MCF 10A (cell line): ENCODE measurements at places on chromosomes 6 and 20. TPM values are rescaled to one million over a fixed set of nuclear protein-coding genes. Genes with fewer than 3 reads are reported as not detected.

LPA gene
- total RNA-seq: not detected in 2 replicates

ZGPAT gene
- total RNA-seq: 19.5 and 22.2 TPM in 2 replicates

BRPF3 gene
- 19.4 and 21.1 TPM in 2 replicates for total RNA-seq

FAM162B gene
- not detected in 2 replicates for total RNA-seq

PCSK2 gene
- total RNA-seq: not detected in 2 replicates

FOXO3 gene
- 51.9 and 53.0 TPM in 2 replicates for total RNA-seq

CASS4 gene
- not detected in 2 replicates for total RNA-seq

OPN5 gene
- total RNA-seq: not detected in 2 replicates

C20orf202 gene
- total RNA-seq: not detected in 2 replicates

SIRPB1 gene
- total RNA-seq: 1.4 and 2.4 TPM in 2 replicates

TBXT gene
- total RNA-seq: not detected in 2 replicates

BFSP1 gene
- total RNA-seq: 3.5 and 3.9 TPM in 2 replicates

ACTL10 gene
- 1.7 and 3.2 TPM in 2 replicates for total RNA-seq

PI3 gene
- 1.0 and 2.8 TPM in 2 replicates for total RNA-seq

PSORS1C2 gene
- total RNA-seq: not detected in 2 replicates

SYCP2L gene
- total RNA-seq: not detected in 2 replicates

- no peak overlapping the region for H3K4me3 ChIP-seq
- no peaks in the 10 kb centered on the region for H3K27me3 ChIP-seq
- no peaks in the 10 kb centered on the region for H3K36me3 ChIP-seq
- peaks cover 20% of the 10 kb centered on the region for H3K4me1 ChIP-seq
- no peak for DNase-seq
These were observed 27.7 kb downstream of the HIVEP1 start for GRCh38 chr6:12039540-12040459.

- H3K27me3 ChIP-seq: no peaks in the 10 kb centered on the region
- peaks cover 6% of the 10 kb centered on the region for H3K36me3 ChIP-seq
- peak overlapping the region; percentile 100 for H3K4me3 ChIP-seq
- H3K27ac ChIP-seq: peak overlapping the region; percentile 99
- peaks cover 43% of the 10 kb centered on the region for H3K4me1 ChIP-seq
- DNase-seq: peak; percentile 71
These were observed 828 bp downstream of the ASCC3 start for GRCh38 chr6:100880149-100880852.

- H3K27me3 ChIP-seq: no peaks in the 10 kb centered on the region
- H3K4me1 ChIP-seq: no peaks in the 10 kb centered on the region
- H3K36me3 ChIP-seq: no peaks in the 10 kb centered on the region
- H3K27ac ChIP-seq: no peak overlapping the region
These were observed 57.7 kb downstream of the FAM229B start for GRCh38 chr6:112145080-112145573.

GRCh38 chr6:15145821-15146220 is 100.0 kb upstream of the JARID2 start:
- H3K4me1 ChIP-seq: peaks cover 12% of the 10 kb centered on the region
- H3K36me3 ChIP-seq: no peaks in the 10 kb centered on the region
- H3K27ac ChIP-seq: no peak overlapping the region
- no peak overlapping the region for H3K4me3 ChIP-seq
- no peak for DNase-seq
- H3K27me3 ChIP-seq: no peaks in the 10 kb centered on the region

DNA sequence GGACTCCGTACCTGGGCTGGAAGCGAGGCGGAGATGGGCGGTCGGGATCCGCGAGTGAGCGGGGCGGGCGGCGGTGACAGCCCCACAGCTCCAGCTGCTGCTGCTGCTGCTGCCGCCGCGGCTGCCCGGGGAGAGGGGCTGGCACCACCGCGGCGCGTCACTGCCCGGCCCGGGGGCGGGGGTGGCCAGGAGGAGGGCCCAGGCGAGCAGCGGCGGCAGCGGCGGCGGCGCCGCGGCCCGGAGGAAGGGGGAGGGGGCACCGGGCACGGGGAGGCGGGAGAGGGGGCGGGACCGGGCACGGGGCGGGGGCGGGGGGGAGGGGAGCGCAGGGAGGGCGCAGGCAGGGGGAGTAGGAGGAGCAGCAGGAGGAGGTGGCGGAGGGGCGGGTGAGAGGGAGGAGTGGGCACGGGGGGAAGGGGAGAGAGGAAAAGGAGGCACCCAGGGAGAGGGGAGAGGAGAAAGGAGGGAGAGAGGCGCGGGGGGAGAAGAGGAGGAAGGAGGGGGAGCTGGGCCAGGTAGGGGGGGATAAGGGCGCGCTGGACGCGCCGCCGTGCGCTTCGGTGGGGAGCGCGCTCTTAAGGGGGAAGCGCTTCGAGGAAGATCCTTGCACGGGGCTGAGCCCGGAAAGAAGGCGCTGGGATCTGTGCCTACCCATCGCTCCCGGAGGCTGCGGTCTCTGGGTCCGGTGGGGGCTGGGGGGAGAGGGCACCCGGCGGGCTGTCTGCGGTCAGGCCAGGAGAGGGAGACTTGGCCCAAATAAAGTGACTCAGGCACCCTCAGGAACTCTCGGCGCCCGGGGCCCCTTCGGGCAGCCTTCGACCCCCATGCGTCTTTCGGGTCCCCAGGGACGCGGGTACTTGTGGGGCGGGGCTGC is 101.5 kb downstream of the NOL4L start:
- H3K4me3 ChIP-seq: peak overlapping the region; percentile 75
- H3K4me1 ChIP-seq: peaks cover 8% of the 10 kb centered on the region
- H3K36me3 ChIP-seq: no peaks in the 10 kb centered on the region
- peaks cover 30% of the 10 kb centered on the region for H3K27me3 ChIP-seq
- DNase-seq: peak; percentile 63

- DNase-seq: no peak
- no peak overlapping the region for H3K27ac ChIP-seq
- H3K4me3 ChIP-seq: no peak overlapping the region
These were observed 545.0 kb upstream of the EPHA7 start for GRCh38 chr6:93964321-93964720.

GRCh38 chr6:118507636-118508035 is 40.5 kb upstream of the PLN start:
- no peak overlapping the region for H3K4me3 ChIP-seq
- no peaks in the 10 kb centered on the region for H3K36me3 ChIP-seq
- H3K27ac ChIP-seq: no peak overlapping the region
- DNase-seq: no peak
- H3K4me1 ChIP-seq: no peaks in the 10 kb centered on the region
- H3K27me3 ChIP-seq: no peaks in the 10 kb centered on the region

GRCh38 chr6:28635547-28636158 is 110.0 kb downstream of the GPX5 start:
- no peaks in the 10 kb centered on the region for H3K36me3 ChIP-seq
- H3K27me3 ChIP-seq: no peaks in the 10 kb centered on the region
- H3K27ac ChIP-seq: no peak overlapping the region
- DNase-seq: no peak

DNA sequence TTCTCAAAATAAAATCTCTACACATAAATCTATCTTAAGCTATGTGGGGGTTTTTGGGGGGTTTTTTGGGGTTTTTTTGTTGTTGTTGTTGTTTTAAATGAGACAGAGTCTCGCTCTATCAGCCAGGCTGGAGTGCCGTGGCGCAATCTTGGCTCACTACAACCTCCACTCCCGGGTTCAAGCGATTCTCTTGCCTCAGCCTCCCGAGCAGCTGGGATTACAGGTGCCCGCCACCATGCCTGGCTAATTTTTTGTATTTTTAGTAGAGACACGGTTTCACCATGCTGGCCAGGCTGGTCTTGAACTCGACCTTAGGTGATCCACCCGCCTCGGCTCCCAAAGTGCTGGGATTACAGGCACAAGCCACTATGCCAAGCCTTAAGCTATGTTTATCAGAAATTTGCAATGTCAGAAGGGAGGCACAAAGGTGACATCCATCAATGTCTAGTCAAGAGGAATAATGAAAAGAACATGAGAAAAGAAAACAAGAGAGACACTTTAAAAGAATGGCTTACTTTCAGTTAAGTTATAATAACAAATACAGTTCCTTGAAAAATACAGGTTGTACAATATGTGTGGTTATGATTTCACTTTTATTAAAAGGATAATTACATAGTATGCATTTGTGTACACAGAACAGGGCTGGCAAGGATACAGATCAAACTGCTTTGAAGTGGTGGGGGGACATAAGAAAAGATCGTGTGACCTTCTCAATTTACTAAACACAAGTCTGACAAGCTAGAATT is 28.6 kb downstream of the SLC23A2 start:
- H3K27ac ChIP-seq: no peak overlapping the region
- H3K36me3 ChIP-seq: peaks cover 24% of the 10 kb centered on the region
- no peaks in the 10 kb centered on the region for H3K27me3 ChIP-seq
- no peaks in the 10 kb centered on the region for H3K4me1 ChIP-seq
- no peak overlapping the region for H3K4me3 ChIP-seq

- no peaks in the 10 kb centered on the region for H3K36me3 ChIP-seq
- H3K27ac ChIP-seq: peak overlapping the region; percentile 76
- H3K27me3 ChIP-seq: no peaks in the 10 kb centered on the region
- peak; percentile 17 for DNase-seq
These were observed 169.7 kb downstream of the HAO1 start for GRCh38 chr20:7770578-7770977.

DNA sequence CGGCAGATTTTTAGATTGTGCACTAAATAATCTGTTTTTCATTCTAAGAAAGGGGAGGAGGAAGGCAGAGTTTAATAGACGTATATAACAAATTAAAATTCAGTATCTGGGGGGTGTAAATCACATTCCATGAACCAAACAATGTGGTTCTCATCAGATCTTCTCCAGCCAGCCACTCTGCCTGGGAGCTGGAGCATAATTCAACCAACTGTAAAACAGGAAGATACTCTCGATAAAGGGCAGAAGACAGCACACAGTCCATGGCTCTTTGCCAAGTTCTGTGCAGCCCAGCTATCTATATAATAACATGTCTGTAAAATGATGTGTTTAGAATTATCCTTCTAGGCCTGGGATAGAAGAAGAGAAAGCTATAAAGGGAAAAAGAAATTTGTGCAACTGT is 289.9 kb upstream of the ZFP64 start:
- H3K27me3 ChIP-seq: peaks cover 10% of the 10 kb centered on the region
- H3K27ac ChIP-seq: no peak overlapping the region
- H3K36me3 ChIP-seq: no peaks in the 10 kb centered on the region
- no peaks in the 10 kb centered on the region for H3K4me1 ChIP-seq
- no peak for DNase-seq

DNA sequence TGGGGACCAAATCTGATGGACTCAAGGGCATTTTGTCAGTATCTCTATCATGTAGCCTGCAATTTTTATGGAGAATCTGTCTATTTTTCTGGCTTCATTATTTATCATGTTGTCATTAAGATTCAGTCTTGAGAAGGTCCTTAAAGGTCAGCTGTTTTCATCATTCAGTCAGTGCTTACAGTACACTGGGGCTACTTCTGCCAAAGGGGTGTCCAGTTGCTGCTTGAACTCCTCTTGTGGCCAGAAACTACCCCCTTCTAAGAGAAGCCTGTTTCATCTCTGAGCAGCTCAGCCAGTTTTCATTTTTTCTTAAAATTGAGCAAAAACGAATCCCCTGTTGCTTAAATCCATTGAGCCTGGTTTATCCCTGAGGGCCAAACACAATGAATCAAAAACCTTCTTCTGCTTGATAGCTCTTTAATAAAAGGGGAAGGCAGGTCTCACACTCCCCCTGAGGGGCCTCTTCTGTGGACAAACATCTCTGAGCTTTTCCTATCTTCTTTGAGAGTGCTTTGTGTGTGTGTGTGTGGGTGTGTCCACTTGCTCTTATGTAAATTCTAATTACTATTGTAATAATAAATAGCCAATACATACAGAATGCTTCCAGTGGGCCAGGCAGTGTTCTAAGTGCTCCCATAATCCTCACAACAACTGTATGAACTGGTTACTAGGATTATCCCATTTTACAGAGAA is 172.2 kb downstream of the PLCB1 start:
- H3K27me3 ChIP-seq: no peaks in the 10 kb centered on the region
- no peak overlapping the region for H3K27ac ChIP-seq
- H3K4me3 ChIP-seq: no peak overlapping the region
- no peaks in the 10 kb centered on the region for H3K4me1 ChIP-seq
- H3K36me3 ChIP-seq: no peaks in the 10 kb centered on the region

GRCh38 chr20:48708630-48709029 is 119.2 kb downstream of the PREX1 start:
- H3K27ac ChIP-seq: no peak overlapping the region
- H3K27me3 ChIP-seq: no peaks in the 10 kb centered on the region
- no peaks in the 10 kb centered on the region for H3K36me3 ChIP-seq
- no peaks in the 10 kb centered on the region for H3K4me1 ChIP-seq
- DNase-seq: no peak
- no peak overlapping the region for H3K4me3 ChIP-seq

DNA sequence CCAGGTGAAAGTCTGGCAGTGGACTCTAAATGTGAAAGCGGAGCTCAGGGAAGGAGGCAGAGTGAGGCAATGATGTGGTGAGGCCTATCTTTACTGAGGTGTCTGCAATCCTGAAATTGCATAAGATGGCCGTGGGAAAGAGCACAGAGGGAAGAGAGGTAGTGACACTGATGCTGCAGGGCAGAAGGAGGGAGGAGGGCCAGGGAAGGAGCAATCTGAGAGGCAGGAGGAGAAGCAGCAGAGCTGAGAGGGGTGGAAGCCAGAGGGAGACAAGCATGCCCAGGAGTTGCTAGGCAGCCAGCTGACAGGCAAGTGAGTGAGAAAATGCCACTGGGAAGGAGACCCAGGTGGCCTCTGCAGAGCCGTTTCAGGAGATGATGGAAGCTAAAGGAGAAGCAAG is 97.4 kb upstream of the CNR1 start:
- no peak overlapping the region for H3K4me3 ChIP-seq
- H3K27ac ChIP-seq: peak overlapping the region; percentile 0
- DNase-seq: peak; percentile 76
- no peaks in the 10 kb centered on the region for H3K36me3 ChIP-seq
- peaks cover 14% of the 10 kb centered on the region for H3K4me1 ChIP-seq

GRCh38 chr6:139635401-139636130 is 261.1 kb upstream of the CITED2 start:
- peak; percentile 26 for DNase-seq
- H3K27me3 ChIP-seq: no peaks in the 10 kb centered on the region
- no peak overlapping the region for H3K27ac ChIP-seq
- no peak overlapping the region for H3K4me3 ChIP-seq

DNA sequence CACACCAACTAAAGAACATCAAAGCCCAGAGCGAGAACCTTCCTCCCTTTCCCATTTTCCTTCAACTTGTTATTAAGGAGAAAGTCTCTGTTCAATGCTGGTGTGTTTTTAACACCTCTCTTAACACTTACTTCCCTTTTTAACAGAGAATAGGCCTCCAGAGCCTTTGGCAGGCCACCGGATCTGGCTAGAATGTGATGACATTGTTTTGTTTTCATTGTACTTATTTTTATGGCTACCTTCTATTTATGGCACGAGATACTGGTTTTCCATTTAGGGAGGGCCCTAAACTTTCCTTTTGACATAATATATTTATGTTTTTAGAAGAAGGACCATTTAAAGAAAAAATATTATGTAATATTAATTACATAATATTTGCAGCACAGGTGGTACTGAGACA is 21.6 kb downstream of the TCF15 start:
- peaks cover 47% of the 10 kb centered on the region for H3K27me3 ChIP-seq
- no peaks in the 10 kb centered on the region for H3K36me3 ChIP-seq
- no peak overlapping the region for H3K4me3 ChIP-seq

- peak overlapping the region; percentile 99 for H3K27ac ChIP-seq
- no peaks in the 10 kb centered on the region for H3K27me3 ChIP-seq
- DNase-seq: peak; percentile 67
- H3K36me3 ChIP-seq: peaks cover 45% of the 10 kb centered on the region
These were observed 1.1 kb upstream of the RPS12 start for GRCh38 chr6:132813173-132813856.
